ENCODE measurements at places on chromosomes 5 and 9.
A peak's percentile ranks its signal among the peaks of the same experiment; 100 is the strongest.

- no peak for DNase-seq
Observed at GRCh38 chr5:44233691-44234090, 155.5 kb downstream of the FGF10 start.

DNA sequence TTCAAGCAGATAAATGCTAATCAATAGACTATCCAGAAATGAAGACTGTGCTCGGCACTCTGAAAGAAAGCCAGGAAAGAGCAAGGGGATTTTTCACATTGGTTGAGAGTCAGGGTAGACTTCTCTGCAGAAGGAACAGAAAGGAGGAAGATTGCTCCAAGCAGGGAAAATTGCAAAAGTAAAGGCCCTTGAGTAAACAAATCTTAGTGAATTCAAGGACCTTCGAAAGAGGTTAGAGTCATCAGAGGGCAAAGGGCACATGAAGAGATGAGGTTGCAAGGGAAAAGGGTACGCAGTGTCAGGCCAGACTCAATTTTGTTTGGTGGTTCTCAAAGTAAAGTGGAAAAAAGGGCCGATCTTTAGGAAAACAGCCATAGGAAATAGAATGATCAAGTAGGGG lies 157.6 kb upstream of the RAI14 start:
- DNase-seq, result no peak

DNA sequence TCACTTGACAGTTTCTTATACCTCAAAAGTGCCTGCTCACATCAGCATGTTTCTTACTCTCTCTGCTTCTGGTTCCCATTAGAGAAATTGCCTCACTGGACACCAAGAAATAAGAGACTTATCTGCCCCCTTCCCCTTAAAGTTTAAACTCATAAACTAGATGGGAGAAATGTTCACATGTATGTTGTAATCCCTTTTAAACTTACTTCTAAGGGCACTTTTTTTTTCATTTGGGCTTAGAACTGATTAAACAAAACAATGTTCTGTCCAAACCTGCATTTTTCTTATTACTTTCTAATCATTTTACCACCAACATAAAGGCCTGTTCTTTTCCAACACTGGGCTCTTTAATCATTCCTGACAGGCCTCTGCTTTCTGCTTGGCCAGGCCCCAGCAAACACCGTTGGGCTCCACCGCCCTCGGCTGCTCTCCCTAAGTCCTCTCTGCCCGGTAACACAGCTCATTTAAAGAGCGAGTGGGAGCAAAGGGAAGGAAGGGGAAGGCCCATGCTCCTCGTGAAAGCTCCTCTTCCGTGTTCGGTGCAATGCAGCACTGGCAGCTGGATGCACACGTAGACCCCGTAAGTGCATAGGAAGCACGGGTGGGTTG lies 53.4 kb downstream of the ROR2 start:
- peak; percentile 67 for DNase-seq

- DNase-seq, result no peak
Observed at GRCh38 chr5:56825222-56825824, 10.0 kb downstream of the MAP3K1 start.

DNA sequence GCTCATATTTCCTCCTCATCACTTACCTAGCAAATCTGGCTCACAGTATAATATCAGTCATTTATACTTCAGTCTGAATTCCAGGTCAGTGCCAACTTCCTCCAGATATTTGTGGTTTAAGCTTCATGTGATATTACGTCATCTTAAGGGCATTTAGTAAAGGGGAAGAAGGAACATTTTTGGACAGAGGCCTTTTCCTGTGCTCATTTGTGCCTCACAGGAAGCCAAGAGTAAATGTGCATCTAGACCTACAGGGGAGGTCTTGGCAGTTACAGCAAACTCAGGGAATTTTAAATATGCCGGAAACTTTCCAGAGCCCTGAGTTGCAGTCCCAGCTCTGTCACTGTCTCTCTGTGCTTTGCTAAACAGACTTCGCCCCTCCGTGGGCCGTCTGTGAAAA lies 12.3 kb upstream of the KCNIP1 start:
- DNase-seq, result no peak

- no peak for DNase-seq
Observed at GRCh38 chr5:37889612-37890317, 49.9 kb upstream of the GDNF start.

DNA sequence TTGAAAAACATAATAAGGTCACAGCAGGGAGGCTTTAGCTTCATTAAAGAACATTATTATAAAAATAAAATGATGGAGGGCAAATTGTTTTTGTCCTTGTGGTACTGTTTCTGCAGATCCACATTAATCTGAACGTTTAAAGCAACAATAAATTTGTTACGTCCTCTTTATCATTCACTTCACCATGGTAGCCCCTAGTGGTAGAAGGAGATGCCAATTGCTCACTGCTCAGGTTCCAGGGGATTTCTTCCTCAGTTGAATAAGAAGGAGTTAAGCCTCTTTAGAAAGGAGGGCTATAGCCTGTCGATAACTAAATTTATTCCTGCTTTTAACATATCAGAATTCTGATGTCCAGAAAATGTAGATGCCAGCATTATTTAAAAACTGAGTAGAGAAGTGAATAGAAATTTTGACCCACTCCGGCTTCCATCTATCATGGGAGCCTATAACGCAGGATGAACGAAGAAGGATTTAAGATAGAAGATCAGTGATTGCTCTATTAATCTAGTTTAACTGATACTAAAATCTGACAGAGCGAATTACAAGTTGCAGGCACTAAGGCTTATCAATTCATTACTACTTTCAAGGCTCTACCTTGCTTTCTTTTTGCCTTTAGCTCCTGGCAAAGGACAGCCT lies 692.3 kb downstream of the PTPRD start:
- DNase-seq, result peak; percentile 58

DNA sequence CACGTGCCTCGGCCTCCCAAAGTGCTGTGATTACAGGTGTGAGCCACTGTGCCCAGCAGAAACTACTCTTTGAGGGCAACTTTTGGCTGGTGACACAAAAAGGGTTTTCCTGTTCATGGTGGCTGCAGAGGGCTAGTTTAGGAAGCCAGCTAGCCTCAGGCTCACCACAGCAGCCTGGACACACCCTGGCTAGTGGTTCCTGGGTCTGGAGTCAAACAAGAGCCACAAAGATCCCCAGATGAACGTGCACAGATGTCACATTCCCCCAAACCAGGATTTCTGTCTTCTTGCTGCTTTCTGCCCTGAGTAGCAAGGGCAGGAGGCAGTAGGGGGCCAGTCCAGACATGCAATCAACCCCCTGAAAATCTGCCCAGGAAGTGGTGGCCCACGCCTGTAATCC lies 6.8 kb downstream of the HBEGF start:
- no peak for DNase-seq

- DNase-seq, result peak; percentile 62
Observed at GRCh38 chr9:135864447-135865049, 42.8 kb downstream of the CAMSAP1 start.

DNA sequence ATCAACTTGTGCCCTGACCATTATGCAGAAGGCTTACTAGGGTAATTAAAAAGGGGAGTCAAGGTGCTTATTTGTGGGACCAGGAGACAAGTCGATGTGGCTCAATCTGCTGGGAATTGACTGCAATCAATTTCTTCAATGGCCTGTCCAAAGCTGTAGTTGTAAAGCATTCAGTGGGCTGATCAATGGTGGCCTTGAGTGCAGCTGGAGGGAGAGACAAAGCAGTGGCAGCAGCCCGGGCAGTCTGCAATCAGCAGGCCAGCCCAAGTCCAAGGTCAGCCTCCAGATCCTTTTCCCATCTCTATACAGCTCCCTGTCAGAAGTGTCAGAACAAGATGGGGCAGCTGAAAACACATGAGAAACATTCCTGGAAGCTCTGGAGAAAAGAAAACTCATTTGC lies 51.0 kb upstream of the BRINP1 start:
- peak; percentile 34 for DNase-seq

GRCh38 chr9:92468206-92468605 lies 14.1 kb downstream of the ASPN start:
- no peak for DNase-seq
